ENCODE measurements at places on chromosomes 5 and 9.

GRCh38 chr9:105459336-105459735 lies 11.5 kb downstream of the FSD1L start:
- DNase-seq = no peak

- DNase-seq = peak; percentile 72
Observed at GRCh38 chr5:132365213-132365612, 4.3 kb upstream of the SLC22A5 start.

DNA sequence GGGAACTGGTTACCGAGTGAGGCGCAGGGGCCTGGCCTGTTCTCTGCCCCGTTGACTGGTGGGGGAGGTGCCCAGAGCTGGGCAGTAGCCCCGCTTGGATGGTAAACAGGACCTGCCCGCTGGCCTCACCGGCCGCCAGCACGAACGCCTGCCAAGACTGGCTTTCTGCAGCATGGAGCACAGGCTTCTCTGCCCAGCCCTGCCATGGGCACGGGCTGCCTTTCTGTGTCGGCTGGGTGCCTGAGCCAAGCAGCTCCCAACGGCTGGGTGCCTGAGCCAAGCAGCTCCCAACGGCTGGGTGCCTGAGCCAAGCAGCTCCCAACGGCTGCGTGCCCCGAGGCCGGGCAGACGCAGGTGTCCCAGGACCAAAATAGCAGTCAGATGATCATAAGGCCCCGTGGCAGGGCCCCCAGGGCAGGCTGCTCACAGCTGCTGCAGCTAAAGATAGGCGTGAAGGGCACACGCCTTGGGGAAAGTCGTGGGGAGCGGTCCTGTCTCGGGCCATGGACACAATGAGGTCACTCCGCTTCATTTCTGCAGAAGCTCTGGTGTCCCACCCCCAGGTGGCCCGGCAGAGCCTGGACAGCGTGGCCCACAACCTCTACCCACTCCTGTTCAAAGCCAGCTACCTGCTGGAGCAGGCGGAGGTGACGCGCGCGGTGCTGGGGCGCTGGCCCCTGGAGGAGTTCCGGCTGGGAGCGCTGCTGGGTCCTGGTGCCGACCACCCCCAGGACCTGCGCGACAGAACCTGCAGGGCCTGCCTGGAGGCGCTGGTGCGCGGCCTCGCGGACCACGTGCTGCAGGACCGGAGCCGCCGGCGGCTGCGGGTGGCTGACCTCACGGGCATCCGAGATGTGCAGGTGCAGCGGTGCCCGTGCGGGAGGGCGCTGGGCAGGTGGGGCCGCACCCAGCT lies at the start of gene LRRC14B:
Gene LRRC14B, plus strand, starts transcription at position 460 of the 913 bp plus-strand sequence. Its CDS starts 44 bp downstream, at position 504.
- DNase-seq = no peak

DNA sequence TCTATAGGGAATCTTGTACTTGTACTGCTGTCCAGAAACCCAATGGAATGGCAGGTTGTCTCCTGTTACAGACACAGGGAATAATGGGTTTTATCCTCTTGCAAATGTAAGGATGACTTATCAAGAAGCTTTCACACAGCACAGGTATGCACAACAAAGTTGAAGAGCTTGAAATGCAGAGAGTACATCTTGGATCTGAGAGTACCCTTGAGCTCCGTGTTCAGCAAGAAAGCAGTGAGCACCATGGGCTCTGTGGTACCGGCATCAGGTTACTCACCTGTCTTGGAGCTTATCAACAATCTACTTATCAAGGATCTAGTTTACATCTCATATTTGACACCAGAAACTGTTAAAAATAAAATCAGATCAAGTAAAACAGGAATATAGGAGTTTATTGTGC lies 22.0 kb upstream of the EMB start:
- no peak for DNase-seq

DNA sequence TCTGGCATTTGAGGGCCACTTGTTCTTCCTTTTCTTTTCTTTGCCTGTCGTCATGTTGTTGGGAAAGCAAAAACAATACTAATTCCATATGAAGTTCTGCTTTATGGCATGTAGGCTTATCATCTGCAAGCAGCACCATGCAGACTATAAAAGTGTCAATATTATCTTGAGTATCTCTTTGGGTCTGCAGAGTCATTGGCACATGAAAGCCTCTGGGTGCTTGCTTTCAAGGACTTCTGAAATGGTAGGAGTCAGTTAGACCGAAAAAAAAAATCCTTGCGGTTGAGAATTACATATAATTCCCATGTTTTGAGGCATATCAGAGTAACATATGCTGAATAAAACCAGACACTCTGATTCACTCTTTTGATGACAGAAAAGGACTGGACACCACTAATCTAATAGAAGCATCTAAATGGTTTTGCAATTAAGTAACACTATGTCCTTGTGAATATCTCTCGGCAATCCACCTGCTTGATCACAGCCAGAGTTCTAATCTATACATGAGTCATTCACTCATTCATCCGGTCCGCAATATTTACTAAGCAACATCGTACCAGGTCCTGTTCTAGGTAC lies 44.4 kb downstream of the GNAQ start:
- DNase-seq = no peak

GRCh38 chr5:100706776-100707175 lies 171.6 kb downstream of the FAM174A start:
- DNase-seq = no peak

- DNase-seq = no peak
Observed at GRCh38 chr9:69016191-69017096, 2.5 kb upstream of the PRKACG start.

- no peak for DNase-seq
Observed at GRCh38 chr5:30355675-30356074, 837.8 kb upstream of the CDH6 start.
